Kasumi-1 (cell line): ENCODE measurements at places on chromosomes 16 and 17.
A peak's percentile ranks its signal among the peaks of the same experiment; 100 is the strongest.

DNA sequence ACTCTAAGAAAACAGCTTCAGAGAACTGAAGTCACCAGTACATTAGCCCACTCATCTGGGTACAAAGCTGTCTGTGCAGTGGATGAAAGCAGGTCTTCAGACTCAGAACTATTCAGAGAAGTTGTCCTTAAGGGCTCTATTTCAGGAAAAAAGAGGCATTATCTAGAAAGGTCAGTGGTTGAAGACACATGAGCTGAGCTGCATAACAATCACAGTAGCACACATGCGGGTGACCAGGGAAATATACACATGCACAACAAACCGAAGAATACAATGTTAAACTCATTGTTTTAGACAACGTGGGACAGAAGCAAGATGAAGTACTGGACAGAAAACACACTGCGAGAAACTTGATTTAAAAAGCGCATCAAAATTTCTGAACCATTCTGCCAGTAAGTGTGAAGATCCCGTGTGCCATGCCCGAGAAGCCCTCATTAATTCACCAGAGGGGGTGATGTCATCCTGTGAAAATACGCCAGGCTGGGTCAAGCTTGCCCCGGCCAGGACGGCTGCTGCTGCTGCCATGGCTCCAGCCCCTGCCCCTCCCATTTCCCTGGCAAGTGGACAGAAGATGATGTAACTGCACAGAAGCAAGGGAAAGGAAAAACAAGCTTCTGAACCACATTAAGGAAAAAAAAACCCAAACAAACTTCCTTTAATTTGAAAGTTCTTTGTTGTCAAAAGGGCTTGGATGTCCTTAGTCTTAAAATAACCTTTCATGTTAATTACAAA, 10.1 kb downstream of the DYNC1LI2 start:
- DNase-seq, result no peak

DNA sequence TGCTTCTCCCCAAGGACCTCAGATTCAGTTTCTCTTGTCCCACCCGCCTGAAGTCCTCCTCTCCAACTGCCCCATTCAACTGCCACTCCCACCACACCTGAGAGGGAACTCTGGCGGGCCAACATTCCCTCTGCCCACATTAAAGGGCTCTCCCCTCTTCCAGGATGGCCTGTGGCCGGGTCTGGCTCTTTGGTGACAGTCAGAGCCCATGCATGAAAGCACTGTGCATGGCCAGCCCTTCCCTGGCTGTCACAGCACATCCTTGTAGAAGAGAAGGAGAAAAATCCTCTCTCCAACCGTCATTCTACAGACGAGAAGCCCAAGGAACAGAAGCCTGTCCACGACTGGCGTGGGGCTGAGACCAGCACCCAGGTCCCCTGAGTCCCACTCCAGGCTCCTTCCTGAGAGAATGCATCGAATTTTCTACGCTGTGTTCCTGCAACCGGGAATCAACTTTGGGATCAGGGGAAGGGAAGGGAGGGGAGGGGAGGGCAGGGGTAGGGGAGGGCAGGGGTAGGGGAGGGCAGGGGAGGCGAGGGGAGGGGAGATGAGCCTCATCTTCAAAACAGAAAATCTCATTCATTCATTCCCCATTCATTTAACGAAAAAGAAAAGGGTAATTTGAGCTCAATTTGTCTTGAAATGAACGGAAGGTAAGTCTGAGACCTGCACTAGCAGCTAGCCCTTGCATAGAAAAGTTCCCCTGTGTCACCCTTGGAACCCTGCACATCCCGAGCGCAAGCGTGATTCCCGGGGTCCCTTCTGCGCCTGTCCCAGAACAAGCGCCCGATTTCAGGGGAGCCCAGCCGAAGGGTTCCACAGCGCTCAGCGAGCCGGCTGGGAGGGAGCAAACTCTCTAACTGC, at the start of gene ABCC12:
Gene ABCC12, minus strand, starts transcription at position 68 of the 864 bp plus-strand sequence. CDS start 9,569 bp downstream, outside the sequence.
- DNase-seq, result no peak

GRCh38 chr17:75526555-75527270, 1.2 kb downstream of the LLGL2 start:
- DNase-seq, result no peak

DNA sequence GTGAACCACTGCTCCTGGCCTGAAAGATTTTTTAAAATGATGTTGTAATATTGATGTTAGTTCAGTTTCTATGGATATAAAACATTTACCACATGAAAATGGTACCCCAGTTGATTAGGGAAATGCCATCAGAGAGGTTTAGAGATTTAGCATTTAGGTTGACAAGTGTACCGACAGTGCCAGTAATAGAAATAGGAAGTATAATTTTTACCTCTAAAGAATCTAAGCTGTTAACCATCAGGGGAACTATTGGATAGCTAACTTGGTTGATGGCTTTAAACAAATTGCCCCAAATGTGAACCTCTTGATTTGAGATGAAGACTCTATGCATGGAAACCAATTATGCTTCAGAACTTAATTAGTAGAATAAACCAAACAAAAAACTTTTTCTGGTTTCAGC, 6.4 kb downstream of the CBFB start:
- DNase-seq, result no peak

DNA sequence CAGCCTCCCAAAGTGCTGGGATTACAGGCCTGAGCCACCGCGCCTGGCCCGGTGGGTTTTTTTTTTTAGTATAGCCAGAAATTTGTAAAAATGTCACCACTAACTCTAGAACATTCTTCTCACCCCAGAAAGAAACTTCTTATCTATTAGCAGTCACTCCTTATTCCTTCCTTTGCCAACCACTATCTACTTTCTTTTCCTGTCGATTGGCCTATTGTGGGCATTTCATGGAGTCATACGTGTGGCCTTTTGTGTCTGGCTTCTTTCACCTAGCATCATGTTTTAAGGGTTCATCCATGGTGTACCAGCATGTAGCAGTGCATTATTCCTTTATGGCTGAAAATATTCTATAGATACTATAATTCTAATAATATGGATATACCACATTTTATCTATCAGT, 3.6 kb downstream of the CYB5D2 start:
- no peak for DNase-seq

- no peak for DNase-seq
These were observed 199.7 kb upstream of the ASIC2 start for GRCh38 chr17:33492731-33493265.

DNA sequence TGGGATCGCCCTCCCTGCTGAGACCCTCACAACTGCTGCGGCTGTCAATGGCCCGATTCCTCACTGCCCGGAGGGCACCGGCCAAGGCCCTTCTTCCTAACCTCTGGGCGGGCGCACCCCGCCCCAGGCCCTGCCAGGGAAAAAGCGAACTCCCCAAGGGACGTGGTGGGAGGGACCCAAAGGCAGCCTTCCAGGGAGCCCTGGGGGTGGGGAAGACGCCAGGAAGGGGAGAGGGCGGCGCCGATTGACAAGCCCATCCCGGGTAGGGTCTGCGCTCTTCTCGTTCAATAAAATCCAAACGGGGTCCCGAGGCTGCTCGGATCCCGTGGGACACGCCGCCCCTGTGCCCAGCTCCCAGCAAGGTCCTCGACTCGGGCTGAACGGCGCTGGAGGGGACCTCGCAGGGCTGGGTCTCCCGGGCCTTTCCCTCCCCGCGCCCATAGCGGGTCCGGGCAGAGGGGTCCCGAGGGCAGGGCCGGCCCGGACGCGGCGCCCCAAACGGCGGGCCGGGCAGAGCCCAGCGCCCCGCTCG, 416 bp downstream of the KIFC3 start:
- no peak for DNase-seq

GRCh38 chr17:72702136-72702735, 390.3 kb downstream of the SLC39A11 start:
- no peak for DNase-seq

- no peak for DNase-seq
These were observed 166.4 kb downstream of the TANC2 start for GRCh38 chr17:63132459-63132911.

- DNase-seq, result no peak
These were observed 16.8 kb downstream of the ITGAM start for GRCh38 chr16:31276600-31276999.

DNA sequence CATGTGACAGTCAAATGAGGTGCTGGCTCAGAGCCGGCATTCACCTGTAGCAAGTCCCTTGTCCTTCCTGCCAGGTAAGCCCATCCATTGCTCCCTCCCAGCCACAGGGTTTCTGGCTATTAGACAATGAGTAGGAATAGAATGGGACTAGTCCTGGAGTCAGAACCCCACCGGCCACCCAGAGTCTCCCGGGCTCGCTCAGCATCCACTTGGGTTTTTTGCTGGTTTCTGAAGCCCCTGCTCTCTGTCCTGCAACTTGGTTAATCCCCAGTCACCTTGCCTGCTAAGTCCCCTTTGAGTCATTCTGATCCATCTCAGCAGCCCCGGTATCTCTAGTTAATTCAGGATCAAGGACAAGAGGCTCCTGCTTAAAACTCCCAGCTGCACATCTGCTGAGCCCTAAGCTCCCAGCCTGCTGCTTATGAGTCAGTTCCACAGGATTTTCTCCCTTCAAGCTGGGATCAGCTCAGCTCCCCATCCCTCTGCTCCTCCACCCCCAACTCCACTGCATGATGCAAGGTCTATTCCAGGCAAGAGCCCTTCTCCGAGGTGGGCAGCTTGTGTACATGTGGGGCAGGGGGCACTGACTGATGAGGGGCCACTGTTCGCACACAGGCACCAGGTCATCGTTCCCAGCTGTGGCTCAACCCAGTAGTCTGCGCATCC, 19.9 kb upstream of the MRPS23 start:
- DNase-seq, result no peak

DNA sequence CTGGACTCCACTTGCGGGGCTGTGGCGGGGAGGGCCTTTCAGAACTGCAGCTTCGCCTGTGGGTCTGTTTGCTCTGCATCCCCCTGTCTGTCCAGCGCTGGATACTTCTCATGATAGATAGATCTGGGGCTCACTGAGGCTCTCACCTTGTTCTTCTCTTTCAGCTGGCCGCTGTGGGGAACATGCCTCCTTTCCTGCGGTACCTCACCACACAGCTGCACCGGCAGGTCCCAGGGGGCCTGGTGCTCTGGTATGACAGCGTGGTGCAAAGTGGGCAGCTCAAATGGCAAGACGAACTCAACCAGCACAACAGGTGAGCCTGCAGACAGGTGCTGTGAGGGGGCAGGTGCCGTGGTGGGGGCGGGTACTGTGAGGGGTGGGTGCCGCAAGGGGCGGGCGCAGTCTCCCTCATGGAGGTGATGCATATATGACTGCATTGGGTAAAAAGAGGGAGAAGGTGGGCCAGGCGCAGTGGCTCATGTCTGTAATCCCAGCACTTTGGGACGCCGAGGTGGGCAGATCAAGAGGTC, 6.2 kb downstream of the ENGASE start:
- DNase-seq, result no peak

GRCh38 chr16:87314990-87315420, 2.2 kb downstream of the C16orf95 start:
- DNase-seq, result no peak

DNA sequence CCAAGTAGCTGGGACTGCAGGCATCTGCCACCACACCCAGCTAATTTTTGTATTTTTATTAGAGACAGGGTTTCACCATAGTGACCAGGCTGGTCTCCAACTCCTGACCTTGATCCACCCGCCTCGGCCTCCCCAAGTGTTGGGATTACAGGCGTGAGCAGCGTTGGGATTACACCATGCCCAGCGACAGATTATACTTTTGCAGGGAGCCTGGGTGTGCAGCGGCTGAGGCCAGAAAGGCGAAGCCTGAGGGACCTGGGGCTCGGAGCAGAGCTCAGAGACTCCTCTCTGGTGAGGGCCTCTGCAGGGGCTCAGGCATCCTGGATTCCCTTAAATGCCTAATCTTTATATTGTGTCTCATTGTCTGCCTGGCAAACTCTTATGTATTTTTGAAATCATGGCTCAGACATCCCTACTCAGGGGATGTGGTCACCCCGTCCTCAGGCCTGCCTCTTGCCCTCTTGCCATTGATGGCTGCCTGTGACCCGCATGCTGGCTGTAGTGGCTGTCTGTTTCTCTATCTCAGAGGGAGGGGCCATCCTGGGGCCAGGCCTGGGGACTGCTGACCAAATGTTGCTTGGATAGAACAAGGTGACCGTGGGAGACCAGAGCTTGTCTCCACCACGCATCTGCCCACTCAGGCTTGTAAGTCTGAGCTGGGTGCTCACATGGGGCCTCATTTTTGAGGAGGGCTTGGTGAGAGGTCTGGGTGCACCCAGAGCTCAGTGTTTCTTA, 42.6 kb downstream of the B9D1 start:
- no peak for DNase-seq

GRCh38 chr16:27779641-27780164, 229.8 kb downstream of the KATNIP start:
- DNase-seq, result no peak

- DNase-seq, result no peak
These were observed 112.0 kb downstream of the AXIN2 start for GRCh38 chr17:65449495-65449894.

- no peak for DNase-seq
These were observed 193.8 kb upstream of the IRX3 start for GRCh38 chr16:54480429-54480828.

DNA sequence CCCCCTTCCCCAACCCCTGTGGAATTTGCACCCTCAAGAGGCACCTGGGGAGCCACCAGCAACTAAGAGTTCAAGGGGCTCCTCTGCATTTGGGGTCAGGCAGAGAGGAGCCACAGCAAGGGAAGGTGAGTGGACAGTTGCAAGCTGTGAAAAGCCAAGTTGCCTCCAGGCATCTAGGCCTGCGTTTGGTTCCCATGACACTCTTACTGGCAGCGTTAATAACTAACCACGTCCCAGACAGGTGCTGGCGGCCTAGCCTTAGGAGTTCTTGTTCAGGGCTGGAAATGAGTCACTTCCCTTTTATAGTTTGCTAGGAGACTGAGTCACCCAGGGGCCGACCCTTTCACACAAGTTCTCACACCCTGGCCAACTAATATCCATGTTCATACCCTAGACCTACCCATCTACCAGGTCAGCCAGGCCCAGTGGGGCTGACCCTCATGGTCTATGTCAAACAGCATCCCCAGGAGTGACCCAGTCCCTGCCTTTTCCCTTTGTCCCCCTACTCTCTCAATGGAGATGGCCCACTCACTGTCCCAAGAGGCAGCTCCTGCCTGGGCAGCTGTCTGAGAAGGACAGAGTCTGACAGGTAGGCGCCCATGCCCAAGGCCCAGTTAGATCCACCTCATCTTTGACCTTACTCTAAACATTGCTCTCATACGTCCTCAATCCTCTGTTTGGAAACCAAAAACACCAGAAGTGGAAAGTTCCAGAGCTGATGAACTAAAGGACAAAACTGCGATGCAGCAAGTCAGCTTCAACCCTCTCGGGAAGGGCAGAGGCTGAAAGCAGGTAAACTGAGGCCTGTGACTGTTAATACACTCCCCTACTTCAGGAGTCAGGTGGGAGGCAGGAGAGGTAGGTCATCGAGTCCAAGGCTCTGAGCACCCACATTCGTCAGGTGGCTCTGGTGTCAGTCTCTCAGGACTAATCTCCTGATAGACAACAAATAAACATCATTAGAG, 300.6 kb downstream of the SOX9 start:
- peak; percentile 80 for DNase-seq

DNA sequence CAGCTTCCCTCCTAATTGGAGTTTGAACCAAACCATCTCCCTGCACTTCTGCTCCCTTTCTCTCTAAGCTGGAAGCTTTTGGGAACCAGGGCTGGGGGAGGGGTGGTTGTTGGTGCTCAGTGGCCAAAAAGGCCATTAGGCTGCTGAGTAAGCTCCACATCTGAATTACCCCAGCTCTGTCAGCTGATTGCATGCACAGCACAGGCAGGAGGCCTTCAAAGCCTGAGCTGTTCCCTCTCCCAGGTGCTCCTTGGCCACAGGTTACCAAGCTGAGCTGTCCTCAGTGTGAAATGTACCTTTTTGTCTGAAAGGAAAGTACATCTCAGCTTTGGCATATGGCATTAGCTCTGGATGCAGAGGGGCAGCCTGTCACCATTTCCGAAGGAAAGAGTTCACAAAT, 6.2 kb upstream of the TBKBP1 start:
- no peak for DNase-seq

- DNase-seq, result peak; percentile 23
These were observed 791 bp upstream of the C17orf75 start for GRCh38 chr17:32342603-32343325.
